ENCODE measurements at places on chromosomes 5 and 9.

DNA sequence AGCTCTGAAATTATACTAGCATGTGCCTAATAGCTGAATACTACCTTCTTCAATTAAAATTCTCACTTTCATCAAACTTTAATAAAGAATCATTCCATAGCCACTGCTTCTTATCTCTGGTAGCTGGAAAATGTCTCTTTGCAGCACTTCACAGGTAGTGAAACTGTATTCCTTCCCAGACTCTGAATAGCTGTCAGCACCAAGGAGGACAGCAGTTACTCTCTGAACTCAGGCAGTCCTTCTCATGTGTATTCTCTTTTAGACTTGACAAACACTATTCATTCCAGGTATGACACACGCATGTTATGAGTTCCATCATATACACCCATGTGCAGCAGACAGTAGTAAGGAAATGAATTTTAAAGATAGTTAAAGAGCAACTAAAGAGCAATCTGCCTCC, 627.1 kb downstream of the EFNA5 start:
- no peak for DNase-seq

DNA sequence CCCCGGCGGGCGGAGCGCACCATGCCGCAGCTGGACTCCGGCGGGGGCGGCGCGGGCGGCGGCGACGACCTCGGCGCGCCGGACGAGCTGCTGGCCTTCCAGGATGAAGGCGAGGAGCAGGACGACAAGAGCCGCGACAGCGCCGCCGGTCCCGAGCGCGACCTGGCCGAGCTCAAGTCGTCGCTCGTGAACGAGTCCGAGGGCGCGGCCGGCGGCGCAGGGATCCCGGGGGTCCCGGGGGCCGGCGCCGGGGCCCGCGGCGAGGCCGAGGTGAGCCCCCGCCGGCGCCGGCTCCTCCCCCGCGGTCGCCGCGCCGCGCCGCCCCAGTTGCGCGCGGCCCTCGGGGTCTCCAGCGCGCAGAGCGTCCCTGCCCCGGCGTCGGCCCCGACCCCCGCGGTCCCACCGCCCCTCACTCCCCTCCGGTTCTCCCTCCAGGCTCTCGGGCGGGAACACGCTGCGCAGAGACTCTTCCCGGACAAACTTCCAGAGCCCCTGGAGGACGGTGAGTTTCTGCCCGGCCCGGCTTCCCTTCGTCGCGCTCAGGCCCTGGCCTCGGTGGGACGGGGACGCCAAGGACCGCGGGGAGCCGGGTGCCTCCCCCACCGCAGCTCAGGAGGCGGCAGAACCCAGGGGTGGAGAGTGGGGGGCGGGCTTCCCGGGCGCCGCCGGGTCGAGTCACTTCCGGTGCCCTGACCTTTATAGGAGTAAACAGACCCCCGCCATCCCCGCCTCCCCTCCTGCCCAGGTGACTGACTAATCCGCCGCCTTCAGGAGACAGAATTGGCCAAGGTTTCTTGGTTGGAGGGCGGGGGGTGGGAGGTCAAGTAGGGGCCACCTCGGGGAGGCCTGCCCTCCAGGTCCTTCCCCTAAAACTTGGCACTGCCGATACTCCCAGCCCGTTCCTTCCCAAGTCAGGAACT, 665 bp downstream of the TCF7 start:
- DNase-seq = no peak

- DNase-seq = no peak
Measured at GRCh38 chr5:157640406-157641066, 11.7 kb downstream of the SOX30 start.

- DNase-seq = no peak
Measured at GRCh38 chr5:137616046-137616445, 116.9 kb upstream of the SPOCK1 start.

- no peak for DNase-seq
Measured at GRCh38 chr9:2154731-2155130, 139.6 kb downstream of the SMARCA2 start.

DNA sequence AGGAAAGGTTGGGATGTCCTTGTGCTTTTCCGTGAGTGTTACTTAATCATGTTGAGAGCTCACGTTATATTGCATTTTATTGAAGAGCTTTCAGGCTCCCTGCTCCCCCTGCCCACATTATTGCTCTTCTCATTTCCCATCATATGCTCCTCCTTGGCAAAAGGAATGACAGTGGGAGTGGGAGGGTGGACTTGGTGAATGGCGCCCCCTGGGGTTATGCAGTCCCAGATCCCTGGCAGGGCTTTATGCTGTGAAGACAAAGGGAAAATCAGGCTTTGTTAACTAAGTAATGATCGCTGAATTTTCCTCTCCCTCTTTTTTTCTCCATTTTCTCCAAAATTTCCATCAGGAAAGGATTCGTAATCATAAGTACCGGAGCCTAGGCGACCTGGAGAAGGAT, 166.6 kb downstream of the SMARCA2 start:
- peak; percentile 31 for DNase-seq

GRCh38 chr9:93133681-93134014, 403 bp downstream of the NINJ1 start:
- DNase-seq = peak; percentile 47

DNA sequence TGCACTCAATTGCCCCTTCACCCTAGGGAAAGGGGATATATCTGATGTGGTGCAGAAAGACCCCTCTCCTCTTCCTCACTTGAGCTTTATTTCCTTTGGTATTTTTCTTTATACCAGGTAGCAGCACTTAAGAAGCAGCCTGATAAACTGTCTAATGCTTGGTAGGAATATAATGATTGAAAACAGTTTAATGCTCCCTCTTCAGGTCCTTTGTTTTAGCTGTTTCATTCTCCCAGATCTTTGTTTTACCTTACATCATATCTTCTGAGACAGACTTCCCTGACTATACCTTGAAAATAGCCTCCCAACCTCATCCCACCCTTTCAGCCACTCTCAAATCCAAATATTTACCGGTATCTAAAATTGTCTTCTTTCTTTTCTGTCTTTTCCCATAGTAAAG, 87.9 kb downstream of the NUDT12 start:
- peak; percentile 48 for DNase-seq

- DNase-seq = no peak
Measured at GRCh38 chr5:84381502-84382362, 2.9 kb downstream of the EDIL3 start.

DNA sequence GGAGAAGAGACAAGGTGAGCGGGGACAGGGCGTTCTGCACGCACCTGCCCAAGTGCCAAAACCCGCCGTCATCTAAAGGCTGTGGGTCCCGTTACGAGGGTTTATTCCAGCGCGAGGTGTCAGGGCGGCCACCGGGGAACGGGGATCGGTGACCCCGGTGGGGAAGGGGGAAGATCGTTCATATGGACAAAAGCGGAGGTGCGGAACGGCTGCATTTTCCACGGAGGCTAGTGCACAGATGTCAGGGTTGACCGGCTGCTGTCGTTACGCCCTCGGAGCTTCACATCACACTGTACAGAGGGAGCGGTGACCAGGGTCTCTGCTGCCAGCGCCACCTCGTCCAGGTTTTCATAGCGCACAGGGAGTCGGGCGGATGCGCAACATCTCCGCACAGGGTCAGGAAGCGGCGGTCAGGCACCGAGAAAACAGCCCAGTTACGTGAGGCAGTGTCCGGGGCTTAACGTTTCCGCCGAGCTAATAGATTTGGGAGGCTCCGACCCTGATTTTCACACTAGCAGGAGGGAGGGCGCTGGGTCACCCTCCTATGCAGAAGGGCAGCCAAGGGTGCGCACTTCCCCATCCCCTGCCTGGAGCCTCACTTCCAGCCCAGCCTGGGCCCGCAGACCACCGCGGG, 13.5 kb downstream of the BTNL9 start:
- DNase-seq = peak; percentile 61

- DNase-seq = no peak
Measured at GRCh38 chr5:35138232-35138631, 90.5 kb upstream of the AGXT2 start.

- no peak for DNase-seq
Measured at GRCh38 chr5:134246771-134247427, 21.0 kb upstream of the PPP2CA start.

DNA sequence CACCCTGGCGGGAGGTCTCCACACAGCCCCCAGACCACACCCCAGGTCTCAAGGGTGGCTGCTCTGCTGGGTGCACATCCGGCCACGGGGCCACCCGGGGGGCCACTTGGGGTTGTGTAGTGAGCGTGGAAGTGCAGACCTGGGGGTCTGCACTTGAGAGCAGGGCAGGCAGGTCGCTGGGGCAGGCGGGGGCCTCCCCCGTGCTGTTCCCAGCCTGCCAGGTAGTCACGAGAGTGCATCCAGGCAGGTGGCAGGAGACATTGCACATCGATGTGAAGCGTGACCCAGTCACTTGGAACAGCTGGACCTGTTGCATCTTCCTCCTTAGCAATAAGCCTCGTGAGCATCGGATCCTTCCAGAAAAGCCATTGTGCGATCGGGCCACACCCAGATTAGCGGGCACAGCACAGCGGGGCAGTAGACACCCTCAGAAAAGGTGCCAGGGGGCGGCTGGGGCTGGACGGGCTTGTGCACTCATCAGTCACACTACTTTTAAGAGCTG, 4.8 kb upstream of the ENTPD8 start:
- no peak for DNase-seq

GRCh38 chr5:115455301-115455707, 89.3 kb downstream of the FEM1C start:
- no peak for DNase-seq

GRCh38 chr9:131943351-131943841, 136.3 kb downstream of the MED27 start:
- DNase-seq = no peak

- peak; percentile 54 for DNase-seq
Measured at GRCh38 chr5:38207343-38207742, 51.0 kb upstream of the EGFLAM start.

DNA sequence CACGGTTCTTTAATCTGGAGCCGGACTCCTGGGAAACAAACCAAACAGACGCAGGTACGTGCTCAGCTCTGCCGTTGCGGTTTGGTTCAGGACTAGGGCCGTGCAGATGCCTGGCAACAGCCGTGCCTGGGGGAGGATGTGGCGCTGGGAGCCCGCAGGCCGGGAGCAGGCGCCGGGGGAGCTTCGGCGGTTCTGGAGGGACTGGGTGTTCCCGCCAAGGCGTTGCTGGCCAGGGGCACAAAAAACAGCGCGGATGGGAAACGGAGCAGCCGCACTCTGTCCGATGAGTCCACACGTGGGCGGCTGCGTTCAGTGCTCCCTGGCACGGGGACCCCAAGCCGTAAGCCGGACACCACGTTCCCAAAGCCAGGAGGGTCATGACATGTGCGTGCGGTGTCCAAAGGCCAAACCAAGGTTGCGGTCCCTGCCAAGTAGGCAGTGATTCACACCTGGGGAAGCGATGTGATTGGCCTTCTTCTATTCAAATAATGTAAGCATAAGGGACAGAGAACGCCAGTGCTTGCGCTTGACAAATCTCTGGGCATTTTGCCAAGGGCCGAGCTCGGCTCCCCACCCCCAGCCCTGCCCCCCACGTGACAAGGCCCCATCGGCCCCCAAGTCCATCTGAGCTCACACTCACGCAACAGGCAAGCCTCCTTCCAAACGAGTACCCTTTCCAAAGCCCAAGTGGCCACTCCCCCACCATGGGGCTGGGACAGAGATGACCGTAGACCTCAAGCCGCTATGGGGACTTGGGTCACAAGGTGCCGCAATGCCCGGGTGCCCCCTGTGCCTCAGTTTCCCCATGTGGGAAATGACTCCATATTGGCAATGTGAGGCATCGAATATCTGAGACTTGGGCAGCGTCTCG, 49.7 kb upstream of the NKD2 start:
- DNase-seq = peak; percentile 73

DNA sequence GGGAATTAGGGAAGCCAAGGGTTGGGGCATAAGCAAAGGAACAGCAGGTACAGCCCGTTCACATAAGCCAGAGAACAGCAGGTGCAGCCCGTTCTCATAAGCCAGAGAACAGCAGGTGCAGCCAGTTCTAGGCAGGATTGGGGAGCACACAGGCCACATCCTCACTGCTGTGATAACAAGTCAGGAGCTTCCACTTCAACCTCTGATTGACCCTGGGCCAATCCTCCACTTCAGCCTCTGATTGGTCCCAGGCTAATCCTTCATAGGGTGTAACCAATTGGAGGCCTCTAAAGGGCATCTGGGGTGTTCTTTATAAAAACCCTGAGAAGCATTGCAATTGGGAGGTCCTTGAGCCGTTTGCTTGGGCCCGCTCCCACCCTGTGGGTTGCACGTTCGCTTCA, 27.5 kb downstream of the CEL start:
- DNase-seq = no peak

DNA sequence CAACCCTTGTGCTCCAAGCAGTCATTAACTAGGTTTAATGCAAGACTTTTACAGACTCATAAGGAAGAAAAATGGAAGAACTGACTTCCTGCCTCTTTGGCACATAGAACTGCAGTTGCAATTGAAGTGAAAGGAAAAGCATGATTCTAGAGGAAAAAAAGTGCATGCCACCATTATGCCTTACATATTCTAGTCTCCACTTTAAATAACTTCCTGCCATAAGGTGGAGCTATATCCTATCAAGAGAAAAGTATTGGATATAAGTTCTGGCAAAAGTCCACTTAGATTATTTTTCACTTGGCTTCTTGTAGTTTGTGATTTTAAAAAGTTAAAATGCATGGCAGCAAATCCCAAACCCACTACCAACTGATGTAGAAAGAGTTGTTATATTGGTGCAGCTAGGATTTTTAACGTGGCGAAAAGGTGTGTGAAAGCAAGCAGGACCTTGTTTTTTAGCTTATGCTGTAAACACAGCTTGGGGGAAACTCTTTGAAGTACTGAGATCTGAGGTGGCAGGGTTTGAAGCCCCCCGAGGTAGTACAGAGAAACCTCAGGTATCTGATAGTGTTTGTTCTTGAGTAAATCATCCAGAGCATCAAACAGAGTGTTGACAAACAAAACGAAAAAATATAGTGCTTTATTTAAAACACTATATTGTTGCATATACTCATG, 117.9 kb downstream of the ANXA1 start:
- peak; percentile 11 for DNase-seq

- DNase-seq = no peak
Measured at GRCh38 chr9:129907201-129907600, 71.9 kb downstream of the USP20 start.

DNA sequence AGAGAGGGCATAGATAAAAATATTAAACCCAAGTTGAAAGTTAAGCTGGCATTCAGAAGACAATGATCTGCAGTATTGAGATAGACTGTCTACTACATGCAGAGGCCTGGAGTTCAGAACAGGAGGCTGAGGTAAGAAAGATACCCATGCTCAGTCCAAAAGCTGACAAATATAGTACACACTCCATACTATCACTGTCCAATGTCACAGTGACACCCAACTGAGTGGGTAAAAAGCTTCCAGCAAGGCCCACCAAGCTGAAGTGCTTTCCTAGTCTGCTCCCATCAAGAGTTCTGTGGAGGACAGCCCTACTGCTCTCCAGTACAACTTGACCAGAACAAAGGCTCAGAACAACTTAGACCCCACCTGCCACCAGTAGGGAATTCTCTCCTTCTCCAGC, 124.9 kb downstream of the SLC12A2 start:
- DNase-seq = no peak

GRCh38 chr9:34993502-34994259, 4.1 kb downstream of the DNAJB5 start:
- DNase-seq = no peak

- no peak for DNase-seq
Measured at GRCh38 chr5:96114736-96115135, 153.1 kb upstream of the ELL2 start.

- no peak for DNase-seq
Measured at GRCh38 chr5:96790961-96791504, 16.7 kb downstream of the ERAP1 start.
